ENCODE measurements at places on chromosomes 4 and X.

- DNase-seq: no peak
Observed at GRCh38 chr4:108072300-108072699, 82.6 kb downstream of the HADH start.

GRCh38 chr4:127400276-127400675 is 232.5 kb upstream of the INTU start:
- no peak for DNase-seq

GRCh38 chrX:38618180-38618579 is 56.8 kb downstream of the TSPAN7 start:
- DNase-seq: peak; percentile 41

- no peak for DNase-seq
Observed at GRCh38 chrX:114800719-114801118, 216.7 kb downstream of the IL13RA2 start.

DNA sequence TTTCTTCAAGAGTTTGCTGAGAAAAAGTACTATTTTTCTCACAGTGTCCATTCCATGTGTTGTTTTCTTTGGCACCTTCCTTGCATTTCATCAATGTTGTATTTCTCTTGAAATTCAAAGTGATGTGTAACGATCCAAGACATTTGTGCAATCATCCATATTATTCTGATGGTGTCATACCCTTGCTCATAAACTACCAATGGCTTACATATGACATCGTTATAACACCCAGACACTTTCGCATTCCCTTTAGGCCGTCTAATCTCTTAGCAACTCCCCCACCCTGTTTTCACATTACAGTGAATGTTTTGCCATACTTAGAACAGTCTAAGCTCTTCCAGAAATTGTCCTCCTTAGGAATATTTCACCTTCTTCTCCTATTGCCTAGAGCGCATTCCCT is 1779.0 kb downstream of the PCDH7 start:
- DNase-seq: no peak

DNA sequence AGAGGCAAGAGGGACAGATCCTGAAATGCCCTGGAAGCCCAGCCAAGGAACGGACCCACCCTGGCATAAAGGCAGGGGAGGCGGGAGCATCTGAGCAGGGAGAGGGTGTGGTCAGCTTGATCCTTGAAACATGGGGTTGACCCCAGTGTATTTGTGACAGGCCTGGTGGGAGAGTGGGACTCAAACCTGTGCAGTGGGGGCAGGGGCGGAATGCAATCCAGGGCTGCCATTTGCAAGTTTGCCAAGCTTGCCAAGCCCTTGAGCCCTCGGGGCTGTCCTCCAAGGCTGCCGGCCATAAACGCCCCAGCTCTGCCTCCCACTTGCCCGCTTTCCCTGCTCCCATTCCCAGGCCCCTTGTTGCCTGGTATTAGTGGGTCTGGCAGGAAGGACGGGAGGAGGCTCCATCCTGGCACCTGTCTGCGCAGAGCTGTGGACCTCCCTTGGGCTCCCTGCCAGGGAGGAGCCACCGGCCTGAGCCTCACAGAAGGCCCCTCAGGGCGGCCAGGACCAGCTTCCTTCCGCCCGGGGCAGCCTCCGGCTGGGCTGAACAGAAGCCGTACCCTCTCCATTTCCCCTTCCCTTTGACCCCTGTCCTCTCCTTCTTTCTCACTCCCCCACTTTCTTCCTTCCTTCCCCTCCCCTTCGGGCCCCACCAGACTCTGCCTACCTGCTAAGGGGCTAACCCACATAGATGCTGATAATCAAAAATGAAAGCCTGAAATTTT is 661 bp downstream of the S100P start:
- DNase-seq: no peak

- DNase-seq: peak; percentile 95
Observed at GRCh38 chr4:147825451-147826287, 93.8 kb downstream of the ARHGAP10 start.

DNA sequence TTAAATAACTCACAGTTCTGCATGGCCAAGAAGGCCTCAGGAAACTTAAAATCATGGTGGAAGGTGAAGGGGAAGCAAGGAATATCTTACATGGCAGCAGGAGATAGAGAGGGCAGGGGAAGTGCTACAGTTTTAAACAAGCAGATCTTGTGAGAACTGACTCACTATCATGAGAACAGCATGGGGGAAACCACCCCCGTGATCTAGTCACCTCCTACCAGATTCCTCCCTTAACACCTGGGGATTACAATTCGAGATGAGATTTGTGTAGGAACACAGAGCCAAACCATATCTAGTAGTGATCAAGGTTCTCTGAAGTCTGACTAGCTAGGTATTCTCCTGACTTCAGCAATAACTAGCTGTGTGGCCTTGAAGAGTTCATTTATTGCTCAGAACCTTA is 56.0 kb downstream of the BANK1 start:
- peak; percentile 6 for DNase-seq

GRCh38 chr4:2079006-2079405 is 19.9 kb downstream of the NAT8L start:
- DNase-seq: no peak

Measured in inflammatory macrophage treated with lipopolysaccharide for 4 hours (primary cell).